Left ventricle myocardium superior (tissue), 1 donor: ENCODE measurements at places on chromosomes 12 and 14. TPM values are rescaled to one million over a fixed set of nuclear protein-coding genes. Genes with fewer than 3 reads are reported as not detected.

DNA sequence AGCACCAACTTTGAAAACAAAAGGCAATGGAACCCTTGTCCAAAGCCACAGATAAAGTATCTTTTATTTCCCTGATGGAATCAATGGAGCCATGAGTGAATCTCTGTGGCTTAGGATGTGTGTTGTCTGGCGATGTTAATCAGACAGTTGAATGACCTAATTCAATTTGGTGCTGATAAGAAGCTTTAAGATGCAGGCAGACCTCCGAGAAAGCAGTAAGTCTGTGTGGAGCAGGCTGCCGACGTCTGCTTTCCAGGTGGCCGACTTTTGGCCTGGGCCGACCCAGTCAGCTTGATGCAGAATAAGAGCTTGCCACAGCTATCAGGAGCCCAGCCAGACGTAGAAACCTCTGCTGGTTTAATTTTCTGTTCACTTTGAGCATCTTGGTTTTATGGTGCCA lies 21.1 kb upstream of the TMEM132C start:
- DNase-seq: no peak

DNA sequence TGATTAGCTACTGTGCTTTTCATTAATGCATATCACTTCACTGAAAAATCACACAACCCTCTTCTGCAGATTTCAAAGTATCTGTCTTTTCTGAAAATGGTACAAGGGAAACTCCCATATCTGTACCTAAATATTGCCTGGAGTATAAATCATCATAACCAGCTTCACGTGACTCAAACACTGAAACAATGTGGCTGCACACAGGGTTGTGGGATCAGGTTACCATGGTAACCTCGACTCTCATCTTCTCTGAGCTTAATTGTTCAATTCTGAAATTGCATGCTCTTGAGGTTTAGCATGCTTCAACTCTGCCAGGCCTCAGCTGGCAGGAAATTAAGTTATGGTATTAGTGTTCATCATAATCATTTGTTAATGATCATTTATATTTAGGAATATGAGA lies 77.5 kb upstream of the CPSF6 start:
- no peak for DNase-seq

GRCh38 chr12:66087365-66087943 lies 43.1 kb downstream of the LLPH start:
- peak; percentile 61 for DNase-seq

DNA sequence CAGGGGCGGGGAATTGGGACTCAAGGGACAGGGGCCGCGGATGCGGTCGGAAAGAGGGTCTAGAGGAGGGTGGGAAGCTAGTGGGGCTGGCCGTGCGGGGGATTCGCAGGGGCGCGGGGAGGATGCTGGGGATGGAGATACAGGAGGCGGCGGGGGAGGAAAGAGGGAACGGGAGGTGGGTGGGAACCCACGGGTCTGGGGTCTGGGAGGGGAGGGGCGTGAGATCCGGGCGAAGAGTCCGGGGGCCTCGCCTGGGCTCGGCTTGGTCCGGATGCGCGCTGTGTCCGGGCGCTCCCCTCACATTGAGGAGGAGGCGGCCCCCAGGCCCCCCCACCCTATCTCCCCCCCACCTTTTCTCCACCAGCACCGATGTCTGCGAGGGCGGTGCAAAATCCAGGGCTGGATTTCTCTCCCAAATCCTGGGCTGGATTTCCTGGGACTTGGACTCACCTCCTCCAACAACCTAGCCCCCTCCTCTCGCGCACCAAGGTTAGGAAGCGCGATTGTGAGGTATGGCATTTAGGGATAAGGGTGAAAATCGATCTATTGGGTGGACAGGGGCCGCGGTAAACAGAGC lies at the start of gene AGAP2:
Gene AGAP2, minus strand, starts transcription at position 82 of the 577 bp plus-strand sequence. CDS start 496 bp downstream, outside the sequence.
- DNase-seq: no peak

GRCh38 chr14:39097159-39097558 lies 5.9 kb downstream of the SEC23A start:
- DNase-seq: no peak

DNA sequence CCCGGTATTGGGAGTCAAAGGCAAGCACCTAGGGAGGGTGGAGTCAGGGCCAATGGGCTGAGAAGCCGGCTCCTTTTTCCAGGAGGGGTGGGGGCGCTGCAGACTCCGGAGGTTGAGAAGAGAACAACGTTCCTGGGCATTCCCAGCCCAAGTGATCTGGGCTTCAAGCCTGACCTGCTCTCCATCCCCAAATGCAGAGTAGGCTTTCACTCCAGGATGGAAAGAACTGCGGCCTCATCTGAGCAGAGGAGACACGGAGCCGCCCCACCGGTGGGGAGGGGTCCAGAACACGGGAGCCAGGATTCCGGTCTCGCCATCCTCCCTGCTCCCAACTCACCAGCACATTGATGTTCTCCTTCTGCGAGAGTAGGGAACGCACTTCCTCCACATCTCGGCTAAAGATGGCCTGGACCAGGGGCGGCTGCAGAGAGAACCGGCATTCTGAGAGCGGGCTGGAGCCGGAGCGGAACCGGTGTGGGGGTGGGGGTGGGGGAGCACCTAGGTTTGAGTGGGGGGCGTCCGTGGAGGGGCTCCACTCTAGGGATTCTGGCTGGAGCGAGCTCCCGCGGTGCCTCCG lies 605 bp downstream of the ANKRD52 start:
- DNase-seq: no peak

DNA sequence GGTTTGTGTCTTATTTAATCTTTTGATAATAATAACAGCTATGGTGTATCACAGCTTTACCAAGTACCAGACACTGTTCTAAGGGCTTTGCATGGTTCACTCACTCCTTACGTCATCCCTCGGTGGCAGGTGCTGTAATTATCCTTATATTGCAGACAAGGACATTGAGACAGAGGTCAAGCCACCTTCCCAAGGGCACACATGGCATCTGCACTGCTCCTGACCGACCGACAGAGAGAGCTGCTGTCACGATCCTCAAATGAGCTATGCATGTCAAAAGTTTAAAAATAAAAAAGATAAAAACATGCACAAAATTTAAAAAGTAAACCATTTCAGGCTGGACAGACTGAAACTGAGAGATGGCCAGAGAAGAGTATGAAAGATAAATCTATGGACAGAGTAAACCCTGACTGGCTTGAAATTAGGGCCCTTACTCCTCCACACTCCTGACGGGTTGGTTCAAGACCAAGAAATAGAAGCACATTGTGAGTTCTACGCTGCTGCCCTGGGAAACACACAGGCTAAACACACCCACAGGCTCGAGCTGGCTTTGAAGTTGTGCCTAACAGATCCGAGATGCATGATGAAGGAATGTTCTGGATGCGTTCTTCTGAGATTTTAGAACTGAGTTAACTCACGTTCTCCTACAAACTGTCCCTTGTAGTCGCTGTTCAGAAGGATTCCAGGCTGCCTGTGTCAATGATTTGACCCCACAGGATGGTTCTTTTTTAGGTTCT lies 268.7 kb downstream of the ZFP36L1 start:
- no peak for DNase-seq

- no peak for DNase-seq
Observed at GRCh38 chr14:91419044-91419397, 1.4 kb upstream of the CCDC88C start.

C12orf54 gene
- not detected for total RNA-seq

ANKRD33 gene
- not detected for total RNA-seq

KRT6C gene
- not detected for total RNA-seq

OLR1 gene
- 0.64 TPM for total RNA-seq

CLMN gene
- total RNA-seq: 8.9 TPM

SLC5A8 gene
- not detected for total RNA-seq

MANSC1 gene
- total RNA-seq: 8.4 TPM

FAM90A1 gene
- not detected for total RNA-seq

HCFC2 gene
- total RNA-seq: 9.4 TPM

TSPAN11 gene
- 2.6 TPM for total RNA-seq

AVPR1A gene
- total RNA-seq: 1.9 TPM

HCAR2 gene
- 0.17 TPM for total RNA-seq
